ENCODE measurements at places on chromosomes 4 and X.

GRCh38 chr4:127309369-127310102 lies 323.2 kb upstream of the INTU start:
- H3K36me3 ChIP-seq = no peaks in the 10 kb centered on the region
- no peak overlapping the region for H3K27ac ChIP-seq
- DNase-seq = no peak
- H3K4me3 ChIP-seq = no peak overlapping the region

- no peak overlapping the region for H3K4me3 ChIP-seq
- no peak overlapping the region for H3K27ac ChIP-seq
- no peaks in the 10 kb centered on the region for H3K4me1 ChIP-seq
Measured at GRCh38 chrX:151854726-151855495, 57.8 kb upstream of the MAGEA4 start.

DNA sequence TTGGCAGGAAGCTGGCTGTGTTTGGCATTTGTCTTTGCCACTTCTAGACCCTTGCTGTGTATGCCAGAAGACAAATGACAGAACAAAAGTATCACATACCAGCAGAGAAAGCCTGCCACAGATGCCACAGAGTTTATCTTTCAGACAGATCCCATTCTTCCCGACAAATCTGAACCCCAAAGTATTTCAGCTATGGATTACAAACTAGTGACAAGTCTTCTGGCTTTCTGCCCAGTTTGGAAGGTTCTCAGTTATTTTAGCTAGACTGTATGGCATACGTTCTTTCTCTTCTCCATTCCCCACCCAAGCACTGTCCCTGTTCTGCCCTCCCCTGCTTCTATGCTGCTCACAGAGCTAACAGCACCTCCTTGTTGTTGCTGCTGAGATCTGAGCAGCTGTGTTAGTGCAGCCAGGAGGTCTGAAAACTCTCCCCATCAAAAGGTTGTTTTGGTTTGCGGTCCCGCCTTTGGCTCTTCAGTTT lies 236.7 kb downstream of the FRAS1 start:
- no peak for DNase-seq
- no peak overlapping the region for H3K27ac ChIP-seq
- no peak overlapping the region for H3K4me3 ChIP-seq
- H3K36me3 ChIP-seq = no peaks in the 10 kb centered on the region
- H3K27me3 ChIP-seq = no peaks in the 10 kb centered on the region
- no peaks in the 10 kb centered on the region for H3K4me1 ChIP-seq

DNA sequence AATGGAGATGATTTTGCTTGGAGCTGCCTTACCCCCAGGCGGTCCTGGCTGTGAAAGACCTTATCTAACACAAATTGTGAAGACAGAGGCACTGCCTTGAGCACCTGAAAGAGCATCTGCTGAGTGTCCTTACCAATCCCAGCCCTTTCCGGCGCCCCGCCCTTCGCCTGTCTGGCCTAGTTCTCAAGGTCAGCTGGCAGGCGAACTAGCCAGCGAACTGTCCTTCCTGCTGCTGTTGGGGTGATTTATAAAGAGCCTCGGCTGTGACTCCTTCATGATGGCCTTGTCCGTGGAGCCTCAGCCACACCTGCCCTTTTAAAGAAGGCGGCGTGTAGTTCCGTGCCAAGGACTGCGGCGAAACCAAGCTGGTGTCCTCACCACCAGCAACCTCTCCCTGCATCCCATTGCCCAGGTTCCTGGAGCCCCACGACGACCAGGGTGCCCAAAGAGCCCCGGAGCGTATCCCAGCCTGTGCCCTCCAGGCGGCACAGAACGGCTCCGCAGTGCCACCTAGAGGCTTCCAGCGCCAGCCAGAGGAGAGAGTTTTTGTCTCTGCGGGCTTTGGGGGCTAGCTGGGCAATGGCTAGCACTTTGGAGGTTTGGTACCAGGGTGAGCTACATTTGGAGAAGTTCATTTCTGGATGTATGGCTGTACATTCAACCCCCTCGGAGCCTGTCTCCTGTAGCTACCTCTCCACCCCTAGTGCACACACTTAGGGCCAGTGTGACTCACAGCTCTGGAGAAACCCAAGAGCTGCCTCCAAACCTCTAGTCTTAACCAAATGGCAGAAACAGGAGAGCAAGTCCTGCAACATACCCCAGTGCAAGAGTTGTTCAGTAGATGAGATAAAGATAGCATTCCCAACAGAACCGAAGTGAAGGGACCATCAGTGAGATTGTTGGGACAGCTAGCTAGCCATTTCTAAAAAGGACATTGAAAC lies 36.8 kb upstream of the VMA21 start:
- peak overlapping the region; percentile 26 for H3K4me3 ChIP-seq
- no peaks in the 10 kb centered on the region for H3K4me1 ChIP-seq
- no peak overlapping the region for H3K27ac ChIP-seq
- peak; percentile 8 for DNase-seq
- H3K27me3 ChIP-seq = peaks cover 5% of the 10 kb centered on the region

DNA sequence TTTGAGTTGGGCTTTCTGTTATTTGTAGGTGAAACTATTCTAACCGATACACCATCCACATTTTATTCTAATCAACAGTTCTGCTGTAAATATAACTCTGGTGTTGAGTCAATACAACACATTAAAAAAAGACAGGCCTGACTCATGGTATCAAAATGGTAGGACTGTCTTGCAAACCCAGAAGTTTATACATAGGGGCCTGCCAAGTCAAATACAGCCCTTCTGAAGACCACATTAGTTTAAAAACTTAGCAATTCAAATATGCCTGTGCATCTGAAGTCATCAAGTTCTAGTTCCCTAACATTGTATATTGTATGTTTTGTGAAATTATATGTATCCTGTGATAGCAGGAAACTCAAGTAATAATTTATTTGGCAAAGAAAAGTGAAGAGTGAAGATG lies 24.4 kb upstream of the PDE5A start:
- no peaks in the 10 kb centered on the region for H3K27me3 ChIP-seq
- no peak for DNase-seq
- no peak overlapping the region for H3K27ac ChIP-seq
- no peak overlapping the region for H3K4me3 ChIP-seq
- no peaks in the 10 kb centered on the region for H3K36me3 ChIP-seq

- DNase-seq = no peak
- no peaks in the 10 kb centered on the region for H3K4me1 ChIP-seq
- H3K27ac ChIP-seq = no peak overlapping the region
Measured at GRCh38 chrX:103722505-103722904, 11.8 kb downstream of the TMEM31 start.

DNA sequence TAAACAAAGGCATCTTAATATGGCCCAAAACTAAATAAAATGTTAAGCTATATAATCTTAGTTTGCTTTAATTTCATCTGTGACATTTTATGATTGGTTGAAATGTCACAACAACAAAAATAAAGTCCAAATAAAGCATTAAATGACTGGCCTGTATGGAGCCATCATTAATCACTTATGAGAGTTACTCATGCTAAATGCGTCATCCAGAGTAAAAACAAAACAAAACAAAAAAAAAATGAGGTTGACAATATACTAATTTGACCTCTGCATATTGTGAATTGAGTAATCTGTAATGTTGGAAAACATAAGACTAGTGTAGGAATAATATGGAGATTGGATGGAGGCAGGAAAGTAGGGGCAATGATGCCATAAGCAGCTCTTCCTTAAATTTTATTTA lies 139.7 kb downstream of the MAPK10 start:
- no peak overlapping the region for H3K4me3 ChIP-seq
- no peak for DNase-seq
- no peaks in the 10 kb centered on the region for H3K4me1 ChIP-seq

GRCh38 chr4:20506827-20507226 lies 193.4 kb upstream of the PACRGL start:
- no peaks in the 10 kb centered on the region for H3K36me3 ChIP-seq
- H3K4me3 ChIP-seq = no peak overlapping the region
- no peak for DNase-seq
- no peaks in the 10 kb centered on the region for H3K27me3 ChIP-seq
- H3K27ac ChIP-seq = no peak overlapping the region
- H3K4me1 ChIP-seq = no peaks in the 10 kb centered on the region

All from naive thymus-derived CD4-positive, alpha-beta T cell (primary cell).